ENCODE measurements at places on chromosomes 2 and 18.

GRCh38 chr2:86628091-86628522 lies 4.4 kb upstream of the RNF103 start:
- no peak overlapping the region for H3K4me3 ChIP-seq
- no peaks in the 10 kb centered on the region for H3K36me3 ChIP-seq

GRCh38 chr2:141590620-141591019 lies 540.2 kb downstream of the LRP1B start:
- H3K27ac ChIP-seq: no peak overlapping the region
- no peaks in the 10 kb centered on the region for H3K4me1 ChIP-seq
- no peak for DNase-seq

DNA sequence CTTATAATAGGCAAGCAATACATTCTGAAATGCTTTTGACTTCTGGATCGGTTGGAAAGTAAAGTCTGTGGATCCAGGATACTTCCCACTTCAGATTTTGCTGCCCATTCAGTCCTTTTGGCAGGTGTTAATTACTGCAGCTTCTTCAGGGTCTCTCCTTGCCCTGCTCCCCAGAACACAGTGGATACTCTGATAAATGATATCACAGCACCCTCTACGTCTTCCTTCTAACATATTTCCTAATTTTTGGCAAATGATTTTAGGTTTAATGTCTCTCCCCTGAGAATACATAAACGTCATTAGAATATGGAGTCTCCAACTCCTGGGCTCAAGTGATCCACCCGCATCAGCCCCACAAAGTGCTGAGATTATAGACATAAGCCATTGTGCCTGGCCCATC lies 249.8 kb downstream of the NYAP2 start:
- H3K27me3 ChIP-seq: no peaks in the 10 kb centered on the region
- H3K4me3 ChIP-seq: no peak overlapping the region
- no peak overlapping the region for H3K27ac ChIP-seq

GRCh38 chr18:7663366-7664312 lies 96.5 kb downstream of the PTPRM start:
- no peak overlapping the region for H3K4me3 ChIP-seq
- H3K4me1 ChIP-seq: no peaks in the 10 kb centered on the region
- DNase-seq: no peak

DNA sequence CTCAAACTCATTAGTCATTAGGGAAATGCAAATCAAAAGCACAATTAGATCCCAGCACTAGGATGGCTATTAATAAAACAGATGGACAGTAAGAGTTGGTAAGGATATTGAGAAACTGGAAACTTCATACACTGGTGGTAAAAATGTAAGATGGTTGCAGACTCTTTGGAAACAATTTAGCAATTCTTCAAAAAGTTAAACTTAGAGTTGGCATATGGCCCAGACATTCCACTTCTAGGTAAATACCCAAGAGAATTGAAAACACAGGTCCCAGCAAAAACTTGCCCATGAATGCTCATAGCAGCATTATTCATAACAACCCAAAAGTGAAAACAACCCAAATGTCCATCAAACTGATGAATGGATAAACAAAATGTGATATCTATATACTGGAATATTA lies 84.9 kb upstream of the ZFP36L2 start:
- no peak overlapping the region for H3K4me3 ChIP-seq
- no peak for DNase-seq
- no peaks in the 10 kb centered on the region for H3K4me1 ChIP-seq
- peak overlapping the region; percentile 53 for H3K27ac ChIP-seq

GRCh38 chr18:57585421-57585820 lies 1.1 kb downstream of the FECH start:
- H3K27me3 ChIP-seq: no peaks in the 10 kb centered on the region
- peaks cover 27% of the 10 kb centered on the region for H3K4me1 ChIP-seq
- peak overlapping the region; percentile 76 for H3K4me3 ChIP-seq

DNA sequence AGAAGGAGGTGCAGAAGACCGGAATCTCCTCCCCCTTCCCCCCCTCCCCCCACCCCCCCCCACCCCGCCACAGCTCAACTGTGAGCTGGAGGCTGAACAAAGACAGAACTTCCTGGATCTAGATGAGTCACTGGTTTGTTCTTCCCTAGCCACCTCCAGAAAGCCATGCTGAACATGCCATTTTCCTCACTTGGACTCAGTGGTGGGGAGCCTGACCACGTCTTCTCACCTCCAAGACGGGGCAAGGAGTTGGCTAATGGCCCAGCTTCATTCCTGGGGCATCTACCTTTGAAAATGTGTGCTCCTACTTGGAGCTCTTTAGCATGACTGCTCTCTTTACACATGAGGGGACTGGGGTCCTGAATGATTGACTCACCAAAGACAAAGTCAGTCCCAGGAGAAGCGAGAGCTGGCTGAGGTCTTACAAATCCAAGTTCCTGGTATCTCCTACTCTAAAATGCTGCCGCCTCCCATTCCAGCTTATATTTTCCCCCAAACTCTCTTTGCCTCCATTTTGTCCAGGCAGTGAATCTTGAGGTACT lies 22.6 kb upstream of the FZD5 start:
- H3K4me1 ChIP-seq: peaks cover 20% of the 10 kb centered on the region
- H3K4me3 ChIP-seq: no peak overlapping the region
- H3K27me3 ChIP-seq: no peaks in the 10 kb centered on the region
- no peak for DNase-seq
- no peaks in the 10 kb centered on the region for H3K36me3 ChIP-seq
- peak overlapping the region; percentile 17 for H3K27ac ChIP-seq

DNA sequence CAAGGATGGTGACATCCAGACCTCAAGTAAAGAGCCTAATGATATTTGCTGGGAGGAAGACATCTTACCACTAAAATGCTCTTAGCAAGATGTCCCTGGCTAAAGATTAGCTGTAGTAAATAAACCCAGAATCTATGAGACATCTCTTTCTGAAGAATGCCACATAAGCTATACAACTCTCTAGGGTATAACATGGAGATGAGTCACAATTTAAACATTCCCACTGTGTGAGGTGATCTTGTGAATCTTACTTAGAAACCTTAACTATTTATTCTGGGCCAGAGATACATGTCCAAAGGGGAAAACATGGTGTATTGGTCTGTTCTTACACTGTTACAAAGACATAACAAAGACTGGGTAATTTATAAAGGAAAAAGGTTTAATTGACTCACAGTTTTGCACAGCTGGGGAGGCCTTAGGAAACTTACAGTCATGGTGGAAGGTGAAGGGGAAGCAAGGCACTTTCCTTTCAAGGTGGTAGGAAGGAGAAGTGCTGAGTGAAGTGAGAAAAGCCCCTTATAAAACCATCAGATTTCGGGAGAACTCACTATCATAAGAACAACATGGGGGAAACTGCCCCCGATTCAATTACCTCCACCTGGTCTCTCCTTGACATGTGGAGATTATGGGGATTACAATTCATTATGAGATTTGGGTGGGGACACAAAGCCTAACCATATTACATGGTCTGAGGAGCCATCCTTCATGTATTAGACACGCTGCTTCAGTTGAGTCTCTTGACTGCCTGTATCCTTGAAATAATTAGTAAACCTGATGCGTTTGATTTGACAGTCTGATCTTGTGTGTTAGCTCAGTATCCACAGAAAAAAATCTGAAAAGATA lies 17.1 kb downstream of the KRCC1 start:
- H3K4me3 ChIP-seq: no peak overlapping the region
- H3K27ac ChIP-seq: no peak overlapping the region
- H3K27me3 ChIP-seq: no peaks in the 10 kb centered on the region
- peaks cover 6% of the 10 kb centered on the region for H3K4me1 ChIP-seq

GRCh38 chr18:2997846-2998564 lies 14.9 kb downstream of the LPIN2 start:
- no peaks in the 10 kb centered on the region for H3K36me3 ChIP-seq
- no peak for DNase-seq
- peaks cover 15% of the 10 kb centered on the region for H3K4me1 ChIP-seq

DNA sequence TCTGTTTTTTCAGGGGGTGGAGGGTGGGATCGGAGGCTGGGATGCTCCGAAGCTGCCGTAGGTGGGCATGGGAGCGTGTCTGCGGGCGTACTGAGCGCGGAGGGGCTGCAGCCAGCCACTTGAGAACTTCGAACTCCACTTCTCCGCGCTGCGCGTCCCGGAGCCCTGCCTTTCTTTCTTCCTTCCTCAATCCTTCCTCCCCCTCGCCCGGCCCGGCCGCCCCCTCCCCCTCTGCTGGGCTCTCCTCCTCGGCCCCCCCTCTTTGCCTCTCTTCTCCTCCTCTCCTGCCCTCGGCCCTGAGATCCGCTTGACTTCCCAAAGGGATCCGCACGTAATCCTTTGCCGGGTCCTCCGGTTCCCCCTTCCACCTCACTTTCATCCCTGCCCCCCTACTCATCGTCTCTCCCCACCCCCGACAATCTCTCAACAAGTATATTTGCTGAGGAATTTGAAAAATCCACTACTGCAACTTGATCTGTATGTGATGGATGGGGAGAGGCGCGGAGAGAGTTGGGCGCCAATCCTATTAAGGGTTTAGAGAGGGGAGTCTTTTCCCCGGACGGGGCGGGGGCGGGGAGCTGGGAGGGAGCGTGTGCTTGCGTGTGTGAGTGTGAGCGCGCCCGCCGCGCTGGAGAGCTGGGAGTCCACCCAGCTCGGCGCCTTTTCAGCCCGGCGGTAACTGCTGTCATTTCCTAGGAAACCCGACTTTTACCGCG lies 1.1 kb downstream of the GLI2 start:
- peaks cover 68% of the 10 kb centered on the region for H3K4me1 ChIP-seq
- H3K36me3 ChIP-seq: no peaks in the 10 kb centered on the region
- H3K4me3 ChIP-seq: peak overlapping the region; percentile 45

DNA sequence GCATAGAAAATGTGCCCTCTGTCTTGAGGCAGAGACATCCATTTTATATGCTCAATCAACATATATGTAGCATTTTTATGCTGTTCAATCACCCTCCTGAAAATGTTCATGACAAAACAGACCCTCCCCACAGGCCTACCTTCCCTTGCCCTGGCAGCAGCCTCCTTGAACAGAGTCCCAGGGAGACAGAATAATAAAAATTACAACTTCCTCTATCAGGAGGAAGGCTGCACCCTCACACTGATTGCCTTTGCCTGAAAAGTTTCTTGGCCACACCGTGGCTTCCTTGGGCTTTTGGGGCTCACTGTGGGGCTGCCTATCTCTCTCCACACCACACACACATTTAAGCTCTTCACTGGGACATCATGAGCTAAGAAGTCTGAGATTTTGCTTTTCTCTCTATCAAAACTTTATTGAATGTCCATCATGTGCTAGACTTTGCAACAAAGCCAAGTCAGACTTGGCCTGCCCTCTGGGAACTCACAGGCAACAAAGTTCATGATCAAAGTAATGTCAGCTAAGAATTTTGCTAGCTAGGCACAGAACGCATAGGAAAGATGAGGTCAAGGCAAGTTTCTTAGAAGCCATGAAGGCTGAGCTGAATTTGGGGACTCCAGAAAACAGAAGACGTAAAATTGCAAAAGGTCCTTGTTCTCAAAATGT lies 101.6 kb downstream of the BCL2L11 start:
- no peak overlapping the region for H3K4me3 ChIP-seq
- H3K27ac ChIP-seq: no peak overlapping the region
- no peaks in the 10 kb centered on the region for H3K27me3 ChIP-seq
- no peaks in the 10 kb centered on the region for H3K36me3 ChIP-seq
- no peaks in the 10 kb centered on the region for H3K4me1 ChIP-seq
- no peak for DNase-seq

GRCh38 chr2:233831011-233831721 lies 23.2 kb downstream of the HJURP start:
- peaks cover 5% of the 10 kb centered on the region for H3K4me1 ChIP-seq
- no peaks in the 10 kb centered on the region for H3K27me3 ChIP-seq
- DNase-seq: no peak
- no peaks in the 10 kb centered on the region for H3K36me3 ChIP-seq

GRCh38 chr18:48104705-48105104 lies 174.2 kb upstream of the SMAD2 start:
- no peaks in the 10 kb centered on the region for H3K36me3 ChIP-seq
- peaks cover 13% of the 10 kb centered on the region for H3K4me1 ChIP-seq
- no peaks in the 10 kb centered on the region for H3K27me3 ChIP-seq
- H3K4me3 ChIP-seq: no peak overlapping the region
- H3K27ac ChIP-seq: no peak overlapping the region
- no peak for DNase-seq

GRCh38 chr2:54722641-54723040 lies 821 bp upstream of the EML6 start:
- peaks cover 10% of the 10 kb centered on the region for H3K4me1 ChIP-seq
- peak overlapping the region; percentile 81 for H3K4me3 ChIP-seq
- no peaks in the 10 kb centered on the region for H3K36me3 ChIP-seq
- no peaks in the 10 kb centered on the region for H3K27me3 ChIP-seq

DNA sequence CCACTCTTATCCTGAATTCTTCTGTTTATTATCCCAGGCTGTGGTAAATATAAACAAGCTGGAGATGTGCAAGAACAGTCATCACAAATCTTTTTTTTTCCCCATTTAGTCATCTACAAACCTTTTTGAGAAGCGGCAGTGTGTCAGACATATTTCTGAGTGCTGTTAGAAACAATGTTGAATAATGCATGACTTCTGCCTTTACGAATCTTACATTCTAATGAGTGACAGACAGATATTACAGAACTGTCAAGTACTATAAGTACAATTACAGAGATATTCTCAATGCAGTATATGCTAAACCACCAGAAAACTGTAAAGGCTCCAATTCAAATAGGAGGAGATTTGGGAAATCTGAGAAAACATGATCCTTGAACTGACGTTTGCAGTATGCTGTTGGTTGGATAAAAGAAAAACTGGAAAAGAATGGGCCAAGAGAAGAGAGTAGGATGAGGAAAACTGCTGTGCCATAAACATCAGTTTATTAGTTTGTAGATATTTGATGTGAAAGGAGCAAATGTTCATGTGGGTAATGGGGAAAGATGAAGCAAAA lies 379.5 kb upstream of the SLC8A1 start:
- H3K36me3 ChIP-seq: no peaks in the 10 kb centered on the region
- DNase-seq: no peak
- H3K27me3 ChIP-seq: no peaks in the 10 kb centered on the region
- no peak overlapping the region for H3K27ac ChIP-seq
- H3K4me3 ChIP-seq: no peak overlapping the region

DNA sequence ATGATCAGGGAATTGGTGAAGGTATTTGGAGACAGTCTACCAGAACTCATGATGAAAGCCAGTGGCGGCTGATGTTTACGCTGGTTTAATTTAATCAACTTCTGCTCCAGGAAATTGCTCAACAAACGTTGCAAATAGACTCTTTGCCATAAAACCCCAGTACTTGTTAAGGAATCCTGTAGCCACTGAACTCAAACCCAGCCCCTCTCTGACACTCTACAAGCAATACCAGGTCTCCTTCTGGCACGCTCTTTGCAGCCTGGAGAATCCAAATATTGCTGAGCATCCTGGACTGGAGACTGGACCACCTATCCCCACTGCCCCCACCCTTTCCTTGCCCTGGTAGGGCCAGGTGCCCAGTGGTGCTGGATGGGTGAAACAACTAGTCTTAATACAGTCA lies 308.2 kb downstream of the FBXO15 start:
- H3K27ac ChIP-seq: no peak overlapping the region
- H3K4me3 ChIP-seq: no peak overlapping the region
- no peak for DNase-seq
- no peaks in the 10 kb centered on the region for H3K36me3 ChIP-seq
- no peaks in the 10 kb centered on the region for H3K27me3 ChIP-seq
- H3K4me1 ChIP-seq: no peaks in the 10 kb centered on the region

DNA sequence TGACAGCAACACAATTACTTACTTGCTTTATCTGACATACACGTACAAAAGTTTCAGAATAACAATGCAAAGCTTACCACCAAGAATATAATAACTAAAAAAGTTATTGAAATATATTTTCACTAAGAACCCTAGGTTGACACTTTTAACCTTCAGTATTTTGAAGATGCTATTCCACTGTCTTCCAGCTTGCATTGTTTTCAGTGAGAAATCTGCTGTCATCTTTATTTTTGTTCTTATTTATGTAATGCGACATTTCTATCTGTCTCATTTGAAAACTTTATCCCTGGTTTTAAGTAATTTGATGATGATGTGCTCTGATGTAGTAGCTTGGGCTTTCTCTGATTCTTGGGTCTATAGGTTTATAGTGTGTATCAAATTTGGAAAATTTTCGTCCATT lies 165.0 kb upstream of the SMIM21 start:
- no peaks in the 10 kb centered on the region for H3K27me3 ChIP-seq
- no peaks in the 10 kb centered on the region for H3K36me3 ChIP-seq
- H3K4me1 ChIP-seq: no peaks in the 10 kb centered on the region
- no peak for DNase-seq
- H3K27ac ChIP-seq: no peak overlapping the region
